ENCODE measurements at places on chromosomes 13 and 19. TPM values are rescaled to one million over a fixed set of nuclear protein-coding genes. Genes with fewer than 3 reads are reported as not detected.

Gene LILRB3
- not detected for polyA plus RNA-seq

Gene IFNL1
- polyA plus RNA-seq, result not detected

Gene U2AF1L4
- polyA plus RNA-seq, result 18.3 TPM

GRCh38 chr13:86825410-86825809 lies 845.8 kb upstream of the SLITRK5 start:
- DNase-seq, result no peak

Gene RPS16
- 2,896 TPM for polyA plus RNA-seq
